NCI-H1436 treated with DMSO at 0.1 percent for 48 hours (cell line): ENCODE measurements at places on chromosomes 1 and 21.

GRCh38 chr1:162136760-162137159 is 67.3 kb downstream of the NOS1AP start:
- DNase-seq = no peak

DNA sequence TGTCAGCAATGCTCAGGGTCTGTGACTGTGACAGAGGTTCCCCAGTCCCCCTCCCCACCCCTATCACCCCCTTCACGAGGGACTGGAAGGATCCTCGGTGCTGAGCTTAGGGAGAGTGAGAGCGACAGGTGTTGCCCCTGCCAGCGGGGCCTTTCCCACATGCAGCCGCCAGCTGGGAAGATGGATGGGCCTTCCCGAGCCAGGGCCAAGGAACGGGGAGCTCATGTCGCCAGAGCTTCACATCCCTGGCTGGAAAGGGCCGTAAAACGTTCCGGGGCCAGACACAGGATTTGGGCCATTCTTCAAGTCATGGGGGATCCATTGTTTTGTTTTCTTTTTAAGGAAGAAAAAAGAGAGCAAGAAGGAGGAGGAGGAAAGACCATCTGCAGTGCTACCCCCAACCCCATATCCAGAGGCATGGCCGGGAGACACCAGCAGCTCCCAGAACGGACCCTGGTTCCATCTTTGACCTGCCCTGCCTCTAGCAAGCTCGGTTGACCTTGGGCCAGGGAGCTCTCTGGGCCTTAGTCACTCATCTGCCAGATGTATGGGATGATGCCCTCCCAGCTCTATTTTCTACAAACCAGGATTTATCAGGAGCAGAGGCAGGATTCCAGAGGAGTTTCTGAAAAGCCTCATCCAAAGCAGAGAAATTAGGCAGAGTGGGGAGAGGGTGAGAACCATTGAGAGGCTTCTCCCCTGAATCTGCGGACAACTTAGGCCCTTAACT is 54.1 kb downstream of the TAS1R2 start:
- no peak for DNase-seq

DNA sequence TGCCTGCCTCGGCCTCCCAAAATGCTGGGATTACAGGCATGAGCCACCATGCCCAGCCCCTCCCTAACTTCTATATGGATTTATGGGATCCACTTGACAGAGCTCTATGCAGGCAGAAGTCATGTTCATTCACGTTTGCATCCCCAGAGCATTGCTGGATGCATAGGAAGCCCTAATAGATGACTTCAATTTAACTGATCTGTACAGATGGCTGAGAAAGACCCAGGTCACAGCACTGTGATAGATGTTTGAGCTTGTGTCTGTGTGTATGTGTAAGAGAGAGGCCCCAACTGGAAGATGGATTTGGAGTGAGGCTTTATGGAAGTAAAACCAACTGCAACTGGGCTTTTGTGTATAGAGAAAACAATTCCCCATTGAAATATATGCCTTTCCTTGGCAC is 30.9 kb upstream of the PLXNA2 start:
- DNase-seq = no peak

DNA sequence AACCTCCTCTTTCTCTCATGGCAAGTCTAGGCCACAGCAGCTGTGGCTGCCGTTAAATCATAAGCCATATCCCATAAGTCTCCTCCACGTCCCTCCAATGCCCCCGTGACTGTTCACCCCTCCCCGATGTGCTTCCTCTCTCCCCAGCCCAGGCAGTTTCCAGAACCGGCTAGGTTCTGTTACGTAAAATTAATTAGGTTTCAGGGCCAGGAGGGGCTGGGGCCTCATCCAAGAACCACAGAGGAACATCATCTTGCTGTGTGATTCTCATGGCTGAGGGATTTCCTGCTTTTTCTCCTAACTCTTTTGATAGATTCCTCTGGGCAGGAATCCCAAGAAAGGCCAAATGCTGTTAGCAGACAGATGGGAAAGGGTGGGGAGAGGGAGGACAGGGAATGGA is 141.8 kb upstream of the AJAP1 start:
- DNase-seq = no peak

DNA sequence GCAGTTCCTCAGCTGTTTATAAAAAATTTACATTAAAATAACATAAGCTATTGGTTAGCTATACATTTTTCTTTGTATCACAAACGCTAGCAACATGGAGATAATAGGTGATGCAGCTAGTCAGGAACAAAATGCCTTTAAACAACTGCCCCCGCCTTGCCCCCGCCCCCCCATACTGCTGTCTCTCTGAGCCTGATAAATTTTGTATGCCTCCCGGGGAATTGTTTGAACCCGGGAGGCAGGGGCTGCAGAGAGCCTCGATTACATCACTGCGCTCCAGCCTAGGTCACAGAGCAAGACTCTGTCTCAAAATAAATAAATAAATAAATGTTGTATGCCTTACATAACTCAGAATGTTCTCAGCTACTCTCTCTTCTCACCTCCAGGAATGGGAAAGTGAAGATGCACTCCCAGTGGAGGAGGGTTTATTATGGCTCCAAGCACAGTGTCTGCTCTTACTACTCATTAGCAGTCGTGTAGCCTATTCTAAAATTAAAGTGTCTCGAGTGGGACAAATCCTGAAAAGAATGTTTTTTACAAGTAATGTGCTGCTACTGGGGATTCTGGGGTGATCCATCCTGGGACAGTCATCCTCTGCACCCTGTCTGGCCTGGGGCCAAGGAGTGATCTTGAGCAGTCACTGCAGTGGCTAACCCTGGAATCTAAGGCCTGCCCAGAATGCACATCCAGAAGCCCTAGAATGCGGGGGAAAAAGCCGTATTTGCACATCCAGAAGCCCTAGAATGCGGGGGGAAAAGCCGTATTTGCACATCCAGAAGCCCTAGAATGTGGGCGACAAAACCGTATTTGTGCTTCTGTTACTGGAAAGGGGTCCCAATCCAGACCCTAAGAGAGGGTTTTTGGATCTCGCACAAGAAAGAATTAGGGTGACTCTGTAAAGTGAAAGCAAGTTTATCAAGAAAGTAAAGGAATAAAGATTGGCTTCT is 39.4 kb upstream of the ZNF496 start:
- DNase-seq = no peak

- no peak for DNase-seq
Measured at GRCh38 chr1:215793180-215793579, 226.1 kb downstream of the KCTD3 start.

GRCh38 chr1:197327776-197328364 is 59.8 kb downstream of the CRB1 start:
- DNase-seq = no peak

DNA sequence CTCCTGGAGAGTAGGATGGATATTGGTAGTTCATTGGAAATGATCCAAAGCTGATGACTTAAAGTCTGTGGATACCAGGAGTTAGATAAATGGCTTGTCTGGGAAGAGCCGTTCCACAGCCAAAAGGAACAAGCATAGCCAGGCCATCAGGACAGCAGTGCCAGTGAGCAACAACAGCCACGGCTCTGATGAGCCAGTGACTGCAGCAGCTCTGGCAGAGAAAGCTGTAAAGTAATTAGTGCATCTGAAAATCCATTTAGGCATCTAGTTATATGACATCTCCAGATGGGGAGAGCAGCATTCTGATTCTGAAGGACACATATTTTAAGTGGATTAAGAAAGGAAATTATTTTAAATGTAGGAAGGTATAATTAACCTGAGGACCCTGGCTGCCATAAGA is 256.2 kb upstream of the PLXNA2 start:
- DNase-seq = peak; percentile 61

DNA sequence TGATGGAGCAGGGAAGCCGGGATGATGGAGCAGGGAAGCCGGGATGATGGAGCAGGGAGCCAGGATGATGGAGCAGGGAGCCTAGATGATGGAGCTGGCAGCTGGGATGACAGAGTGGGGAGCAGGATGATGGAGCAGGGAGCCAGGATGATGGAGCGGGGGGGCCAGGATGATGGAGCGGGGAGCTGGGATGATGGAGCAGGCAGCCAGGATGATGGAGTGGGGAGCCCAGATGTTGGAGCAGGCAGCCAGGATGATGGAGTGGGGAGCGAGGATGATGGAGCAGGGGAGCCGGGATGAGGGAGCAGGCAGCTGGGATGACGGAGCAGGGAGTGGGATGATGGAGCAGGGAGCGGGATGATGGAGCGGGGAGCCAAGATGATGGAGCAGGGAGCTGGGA is 16.0 kb downstream of the GALNT2 start:
- no peak for DNase-seq

DNA sequence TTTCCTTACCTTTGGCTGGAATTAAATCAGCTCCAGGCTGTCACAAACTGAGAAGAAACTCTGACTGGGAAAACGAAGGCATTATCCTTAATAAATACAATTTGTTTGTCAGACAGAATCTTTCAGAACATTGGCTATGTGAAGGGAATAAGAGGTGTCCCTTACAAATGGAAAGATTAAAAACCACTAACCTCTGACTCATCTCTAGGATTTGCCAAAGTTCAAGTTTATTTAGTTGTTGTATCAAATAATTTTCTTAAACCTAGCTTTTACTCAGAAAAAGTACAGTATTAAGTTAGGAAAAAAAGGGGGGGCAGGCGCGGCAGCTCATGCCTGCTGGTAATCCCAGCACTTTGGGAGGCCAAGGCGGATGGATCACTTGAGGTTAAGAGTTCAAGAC is 15.7 kb downstream of the SERTAD4 start:
- no peak for DNase-seq

DNA sequence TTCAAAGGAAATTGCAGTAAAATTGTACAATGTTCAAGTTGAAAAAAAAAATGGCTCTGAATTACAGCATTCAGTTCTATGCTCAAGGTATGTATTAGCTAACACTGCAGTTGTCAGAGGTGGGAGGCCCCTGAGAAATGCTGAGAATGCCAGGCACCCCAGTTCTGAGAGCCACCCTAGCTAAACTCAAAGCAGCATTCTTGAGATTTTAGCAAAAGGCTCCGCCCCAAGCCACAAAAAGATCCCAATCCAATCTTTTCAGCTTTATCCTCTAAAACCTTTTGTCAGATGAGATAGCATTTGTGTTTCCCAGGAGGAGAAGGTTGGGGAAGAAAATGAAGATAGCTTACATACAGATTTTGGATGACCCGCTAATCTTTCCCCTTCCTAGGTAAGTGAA is 68.8 kb downstream of the SMYD2 start:
- no peak for DNase-seq

- no peak for DNase-seq
Measured at GRCh38 chr1:19606817-19607642, 37.1 kb upstream of the NBL1 start.

DNA sequence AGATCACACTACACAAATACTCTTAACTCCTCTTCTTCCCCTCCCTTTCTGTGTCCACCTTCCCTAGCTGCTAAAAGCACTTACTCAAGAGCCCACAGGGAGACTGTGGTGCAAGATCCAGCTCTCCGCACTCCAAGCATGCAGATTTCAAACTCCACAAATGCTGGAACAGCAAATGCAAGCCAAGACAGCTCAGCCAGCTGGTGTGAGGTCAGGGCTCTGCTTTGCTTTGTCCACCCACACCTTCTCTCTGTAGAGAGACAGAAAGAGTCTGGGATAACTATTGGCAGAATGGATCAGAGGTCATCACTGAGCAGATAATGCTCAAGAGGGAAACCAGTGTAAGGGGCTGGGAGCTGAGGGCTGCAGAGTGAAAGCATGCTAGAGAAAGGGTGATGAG is 45.2 kb upstream of the DPT start:
- DNase-seq = no peak

DNA sequence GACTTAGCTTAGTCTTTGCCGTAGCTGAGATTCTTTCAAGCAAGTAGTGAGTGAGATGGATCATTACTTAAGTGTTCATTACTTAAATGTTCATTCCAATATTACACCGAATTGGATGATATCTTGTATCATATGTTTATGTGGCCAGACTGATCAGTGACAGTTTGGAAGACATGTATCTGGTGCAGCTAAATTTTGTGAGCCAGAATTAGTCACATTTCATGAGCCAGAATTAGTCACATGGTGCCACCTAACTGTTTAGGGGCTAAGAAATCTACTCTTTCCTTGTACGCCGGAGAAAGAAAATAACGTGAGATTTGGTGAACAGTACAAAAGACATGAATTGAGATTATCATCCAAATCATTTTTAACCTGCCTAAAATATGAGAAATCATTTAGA is 355.6 kb downstream of the USP25 start:
- DNase-seq = no peak

DNA sequence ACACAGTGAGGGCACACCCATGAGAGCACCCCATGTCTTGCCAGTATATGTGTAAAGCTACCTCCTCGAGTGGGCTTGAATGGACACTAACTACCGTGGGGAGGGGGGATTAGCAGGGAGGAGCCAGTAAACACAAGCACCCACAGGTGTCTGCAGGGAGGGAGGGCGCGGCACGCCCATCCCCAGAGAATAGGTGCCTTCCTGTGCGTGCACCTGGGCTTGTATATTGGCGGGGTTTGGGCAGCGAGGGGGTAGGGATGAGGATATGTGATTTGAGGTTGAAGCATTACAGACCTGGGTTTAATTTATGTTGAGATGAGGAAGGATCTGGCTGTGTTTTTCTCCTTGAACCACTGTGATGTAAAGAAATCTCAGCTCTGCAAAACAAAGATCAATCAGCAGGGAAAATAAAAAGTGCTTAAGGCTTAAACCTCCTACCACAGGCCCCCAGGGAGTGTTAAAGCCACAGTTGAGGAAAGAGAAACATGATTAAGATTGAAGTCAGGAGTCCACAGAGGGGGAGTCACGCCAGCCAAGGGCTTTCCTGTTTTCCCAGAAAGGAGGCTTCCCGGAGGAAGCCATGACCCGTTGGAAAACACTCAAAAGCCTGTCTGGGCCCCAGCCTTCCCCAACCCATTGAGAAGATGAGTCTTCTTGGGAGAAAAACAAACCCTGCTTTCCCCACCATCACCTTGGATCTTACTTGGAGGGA is 80.0 kb downstream of the CAMK2N1 start:
- DNase-seq = peak; percentile 54

DNA sequence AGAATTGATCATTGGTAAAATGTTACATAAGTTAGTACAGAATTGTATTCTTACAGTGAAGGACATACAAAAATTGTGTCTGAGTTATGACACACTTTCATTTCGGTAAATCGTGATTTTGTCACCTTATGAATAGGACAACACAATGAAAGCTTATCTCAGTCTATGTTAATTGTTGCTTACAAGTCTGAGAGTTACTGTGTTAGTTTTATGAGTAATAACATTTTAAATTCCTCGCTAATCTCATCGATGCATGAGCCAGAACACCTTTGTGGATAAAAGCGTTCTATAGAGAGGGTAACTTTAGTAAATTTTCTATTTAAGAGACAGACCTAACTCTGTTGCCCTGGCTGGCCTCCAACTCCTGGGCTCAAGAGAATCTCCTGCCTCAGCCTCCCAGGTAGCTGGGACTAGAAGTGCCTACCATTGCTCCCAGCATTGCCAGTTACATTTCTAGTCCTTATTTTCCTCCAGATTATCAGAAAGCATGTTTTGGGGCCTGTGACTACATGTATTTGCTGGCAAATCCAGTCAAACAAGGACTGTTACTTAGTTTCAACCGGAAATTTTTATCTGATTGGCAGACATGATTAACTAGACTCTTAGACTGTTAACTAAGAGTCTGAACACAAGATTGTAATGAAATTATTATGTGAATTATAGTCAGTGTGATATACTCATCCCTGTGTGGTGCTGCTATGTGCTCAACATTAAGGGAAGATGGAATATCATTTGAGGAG is 3.0 kb downstream of the PRRC2C start:
- no peak for DNase-seq
